ENCODE measurements at places on chromosomes 1 and 21.

DNA sequence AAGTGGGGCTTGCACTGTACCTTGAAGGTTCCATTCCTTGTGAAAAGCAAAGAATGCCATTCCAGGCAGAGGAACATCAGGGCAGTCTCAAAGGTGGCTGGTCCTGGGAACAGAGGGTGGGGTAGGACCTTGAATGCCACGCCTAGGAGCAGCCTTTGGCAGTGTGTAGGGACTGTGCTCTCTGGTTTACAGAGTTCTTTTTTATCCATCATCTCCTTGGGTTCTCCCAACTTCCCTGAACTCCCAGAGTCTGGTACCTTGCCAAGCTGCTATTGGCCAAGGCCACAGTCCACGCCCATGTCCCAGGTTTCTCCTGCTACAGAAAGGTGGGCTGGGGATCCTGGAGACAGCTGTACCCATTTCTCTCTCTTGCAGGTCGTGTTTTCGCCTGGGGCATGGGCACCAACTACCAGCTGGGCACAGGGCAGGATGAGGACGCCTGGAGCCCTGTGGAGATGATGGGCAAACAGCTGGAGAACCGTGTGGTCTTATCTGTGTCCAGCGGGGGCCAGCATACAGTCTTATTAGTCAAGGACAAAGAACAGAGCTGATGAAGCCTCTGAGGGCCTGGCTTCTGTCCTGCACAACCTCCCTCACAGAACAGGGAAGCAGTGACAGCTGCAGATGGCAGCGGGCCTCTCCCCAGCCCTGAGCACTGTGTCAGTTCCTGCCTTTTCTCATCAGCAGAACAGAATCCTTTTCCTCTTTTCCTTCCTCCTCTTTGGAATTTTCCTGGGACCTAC lies 15.3 kb upstream of the TRNAU1AP start:
- DNase-seq, result no peak

DNA sequence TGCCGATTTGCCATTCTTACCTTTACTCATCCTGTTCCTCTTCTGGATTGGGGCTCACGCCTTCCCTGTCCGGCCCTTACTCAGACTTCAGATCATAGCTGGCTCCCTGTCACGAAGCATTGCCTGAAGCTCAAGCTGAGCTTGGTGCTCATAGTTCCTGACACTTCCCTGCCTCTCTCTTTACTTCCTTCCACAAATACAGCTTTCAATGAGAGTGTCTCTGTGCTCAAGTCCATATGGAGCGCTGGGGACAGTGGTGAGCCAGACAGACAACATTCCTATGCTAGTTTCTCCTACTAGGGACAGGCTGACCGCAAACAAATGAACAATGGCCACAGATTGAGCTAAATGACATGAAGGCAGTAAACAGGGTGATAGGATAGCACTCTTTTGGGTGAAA lies 38.1 kb downstream of the HHAT start:
- no peak for DNase-seq

DNA sequence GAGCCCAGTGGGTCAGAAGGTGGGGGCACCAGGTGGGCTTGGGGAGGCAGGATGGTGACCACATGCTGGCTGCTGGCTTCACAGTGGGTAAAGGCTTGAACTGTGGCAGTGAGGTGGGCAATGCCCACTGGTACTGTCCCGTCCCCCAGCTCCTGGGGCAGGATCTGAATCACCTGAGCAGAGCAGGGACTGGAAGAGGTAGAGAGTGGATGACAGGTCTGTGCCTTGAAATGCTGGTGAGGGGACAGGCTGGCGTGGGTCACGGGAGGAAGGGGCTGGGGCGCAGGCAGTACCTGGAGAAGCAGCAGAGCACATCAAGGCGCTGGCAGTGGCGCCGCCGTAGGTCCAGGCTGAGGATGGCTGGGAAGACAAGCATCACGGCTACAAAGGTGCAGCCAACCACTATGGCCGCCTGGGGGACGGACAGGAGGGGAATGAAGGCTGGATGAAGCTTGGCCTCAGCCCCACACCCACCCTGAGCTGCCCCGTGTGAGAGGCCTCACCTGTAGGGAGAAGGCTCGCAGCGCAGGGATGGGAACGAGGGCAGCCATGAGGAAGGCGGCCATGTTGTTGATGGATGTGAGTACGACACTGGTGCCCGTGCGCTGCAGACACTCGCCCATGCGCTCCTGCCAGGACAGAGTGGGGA lies 14.9 kb downstream of the PTCH2 start:
- no peak for DNase-seq

DNA sequence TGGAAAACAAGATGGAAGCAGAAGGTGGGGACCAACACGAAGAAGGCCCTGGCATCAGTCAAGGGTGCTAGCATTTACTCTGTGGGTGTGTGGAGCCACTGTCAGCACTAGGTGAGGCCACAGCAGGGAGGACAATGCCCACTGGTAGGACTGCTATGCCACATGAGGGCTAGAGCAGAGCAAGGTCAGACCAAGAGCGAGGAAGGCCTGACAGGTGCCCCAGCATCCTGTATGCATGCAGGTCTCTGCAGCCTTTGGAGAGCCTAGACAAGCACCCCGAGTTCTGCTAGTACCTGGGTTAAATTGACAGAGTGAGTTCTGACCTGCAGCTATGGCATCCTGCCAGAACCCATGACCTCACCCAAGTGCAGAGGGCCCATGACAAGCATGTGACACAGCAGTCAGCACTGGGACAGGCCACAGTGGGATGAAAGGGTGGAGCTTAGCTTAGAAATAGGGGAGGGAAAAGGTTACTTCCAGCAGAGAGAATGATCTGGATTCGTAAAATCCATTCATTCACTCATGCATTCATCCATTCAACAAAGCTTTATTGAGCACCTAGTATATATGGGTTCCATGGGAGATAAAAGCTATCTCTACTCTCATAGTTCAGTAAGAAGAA lies 9.0 kb upstream of the CSF1 start:
- no peak for DNase-seq

DNA sequence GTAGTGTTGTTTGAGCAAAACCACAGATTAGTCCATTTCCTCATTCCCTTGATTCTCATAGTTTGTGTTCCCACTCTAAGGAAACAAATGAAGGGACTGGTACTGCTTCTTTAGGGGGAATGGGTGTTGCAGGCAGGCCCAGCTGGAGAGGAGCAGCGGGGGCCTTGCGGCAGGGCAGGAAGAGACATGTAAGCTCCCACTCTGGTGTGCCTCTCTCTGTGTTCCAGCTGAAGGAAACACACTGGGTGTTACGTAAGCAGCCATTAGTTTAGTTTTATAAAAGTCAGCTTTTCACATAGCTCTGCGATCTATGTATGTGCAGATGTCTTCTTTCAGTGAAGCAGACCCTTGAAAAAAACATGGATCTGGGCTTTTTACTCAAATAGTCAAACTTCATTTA lies 99.5 kb downstream of the CACHD1 start:
- DNase-seq, result no peak

- DNase-seq, result no peak
Measured at GRCh38 chr1:14259191-14259757, 339.2 kb upstream of the KAZN start.

- DNase-seq, result no peak
Measured at GRCh38 chr21:26153758-26154157, 16.8 kb downstream of the APP start.

- peak; percentile 13 for DNase-seq
Measured at GRCh38 chr1:12040457-12041051, 21.3 kb downstream of the MIIP start.

DNA sequence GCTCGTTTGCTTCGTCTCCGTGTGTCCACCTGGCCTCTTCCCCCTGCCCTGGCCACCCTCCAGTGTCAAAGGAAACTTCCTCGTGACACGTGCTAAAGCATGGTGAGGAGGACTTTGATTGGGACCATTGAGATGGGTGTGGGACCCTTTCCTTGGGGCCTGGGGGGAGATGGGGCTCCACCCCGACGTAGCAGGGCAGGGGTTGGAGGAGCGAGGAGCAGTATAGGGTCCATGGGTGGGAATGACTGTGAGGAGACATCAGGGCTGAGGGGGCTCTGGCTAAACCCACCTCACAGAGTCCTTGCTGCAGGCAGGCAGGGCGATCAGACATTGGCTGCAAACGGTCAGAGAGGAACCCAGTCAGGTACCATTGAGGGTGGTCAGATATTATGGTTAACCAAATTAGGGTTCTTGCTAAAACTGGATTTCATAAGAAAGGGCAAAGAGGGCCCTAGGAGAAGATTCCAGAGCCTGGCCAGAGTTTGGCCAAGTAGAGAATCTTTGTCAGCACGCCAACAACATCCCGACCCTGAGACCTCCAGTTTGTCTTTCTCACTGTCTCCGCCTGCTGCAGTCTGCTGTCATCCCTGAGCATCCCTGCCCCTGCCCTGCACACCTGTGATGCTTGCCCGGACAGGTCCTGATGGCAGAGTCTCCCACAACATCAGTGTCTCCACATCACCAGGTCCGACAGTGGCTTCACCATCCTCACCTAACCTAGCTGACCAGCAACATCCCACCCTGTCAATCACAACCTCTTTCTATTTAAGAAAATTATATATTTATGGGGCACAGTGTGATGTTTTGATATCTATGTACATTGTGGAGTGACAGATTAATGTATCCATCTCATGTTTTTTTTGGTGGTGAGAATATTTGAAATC lies 8.0 kb downstream of the RNF187 start:
- no peak for DNase-seq

- DNase-seq, result no peak
Measured at GRCh38 chr1:88648706-88649105, 35.4 kb upstream of the PKN2 start.

- DNase-seq, result no peak
Measured at GRCh38 chr21:29193072-29193471, 62.6 kb downstream of the MAP3K7CL start.

DNA sequence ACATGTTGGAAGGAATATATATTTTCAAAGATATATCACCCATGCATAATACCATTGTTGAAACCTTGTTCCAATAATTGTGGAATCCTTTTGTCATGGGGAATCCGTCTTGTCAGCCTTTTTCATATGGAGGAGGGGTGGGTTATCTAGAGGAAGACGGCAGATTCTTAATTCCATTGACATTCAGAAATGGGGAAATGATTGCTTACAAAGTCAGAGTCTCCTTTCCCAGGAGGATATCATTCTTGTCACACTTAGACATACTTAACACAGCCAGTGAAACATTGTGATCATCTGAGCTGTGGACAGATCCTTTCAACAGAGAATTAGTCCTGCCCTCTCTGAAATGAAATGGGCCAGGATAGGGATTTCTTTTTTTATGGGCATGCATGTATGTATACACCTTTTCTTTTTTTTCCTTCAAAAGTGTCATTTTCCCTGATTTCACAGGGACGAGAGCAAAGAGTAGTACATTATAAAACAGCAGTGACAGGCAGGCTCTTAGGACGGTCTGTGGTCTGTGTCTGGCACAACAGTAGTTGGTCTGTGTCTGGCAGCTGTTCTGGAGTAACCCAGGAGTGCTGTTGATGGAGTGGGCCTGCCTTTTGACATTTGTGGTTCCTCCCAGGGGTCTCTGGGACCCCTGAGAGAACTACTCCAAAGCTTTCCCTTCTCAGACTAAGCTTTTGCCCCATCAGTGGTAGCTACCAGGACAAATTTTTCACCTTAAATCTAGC lies 50.1 kb downstream of the VPS13D start:
- no peak for DNase-seq

- no peak for DNase-seq
Measured at GRCh38 chr1:234934611-234935033, 194.0 kb downstream of the TOMM20 start.
